ENCODE measurements at places on chromosomes 12 and 14.

DNA sequence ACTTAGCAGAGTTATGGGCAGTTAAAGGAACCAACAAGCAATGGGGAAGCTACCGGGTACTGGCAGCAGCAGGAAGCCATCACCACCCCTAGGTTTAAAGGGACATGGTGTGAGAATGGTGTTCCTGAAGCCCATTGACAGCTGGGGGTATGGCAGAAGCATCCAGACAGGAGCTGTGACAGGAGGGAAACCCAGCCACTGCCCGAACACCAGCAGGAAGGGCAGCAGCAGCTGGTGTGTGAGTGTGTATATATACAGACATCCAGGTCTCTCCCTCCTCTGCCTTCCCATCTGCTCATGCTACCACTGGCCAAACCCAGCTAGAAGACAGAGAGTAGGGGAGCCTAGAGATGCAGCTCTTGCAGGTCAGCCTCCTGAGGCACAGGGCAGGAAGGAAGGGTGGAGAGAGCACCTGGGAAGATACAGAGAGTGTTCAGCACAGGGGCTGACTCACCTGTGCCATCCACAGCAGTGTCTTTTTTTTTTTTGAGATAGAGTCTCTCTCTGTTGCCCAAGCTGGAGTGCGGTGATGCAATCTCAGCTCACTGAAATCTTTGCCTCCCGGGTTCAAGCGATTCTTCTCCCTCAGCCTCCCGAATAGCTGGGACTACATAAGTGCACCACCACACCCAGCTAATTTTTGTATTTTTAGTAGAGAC, 9.2 kb upstream of the ADCK1 start:
- no peak for DNase-seq

DNA sequence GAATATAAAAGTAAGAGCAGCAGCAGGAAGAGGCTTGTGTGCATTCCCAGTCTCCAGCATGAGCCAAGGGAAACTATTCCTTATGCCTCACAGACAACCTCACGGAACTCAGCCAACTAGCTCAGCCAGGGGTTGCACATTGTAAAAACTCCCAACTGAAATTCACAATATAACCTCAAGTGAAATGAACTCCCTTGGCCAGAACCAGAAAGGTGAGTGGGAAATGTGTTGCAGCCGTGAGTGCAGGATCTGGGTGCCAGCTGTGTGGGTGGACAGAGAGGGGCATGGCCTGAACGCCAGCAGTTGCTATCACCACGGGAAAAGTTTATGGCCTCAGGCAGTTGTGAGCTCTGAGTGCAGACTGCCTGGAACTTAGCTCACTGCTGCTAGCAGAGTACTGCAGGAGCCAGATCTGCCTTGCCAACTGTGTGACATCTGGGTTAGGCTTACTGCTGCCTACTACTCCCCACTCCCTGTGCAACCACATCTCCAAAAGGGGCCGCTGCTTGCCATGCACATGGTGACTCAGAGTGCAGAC, 2.3 kb upstream of the CLEC1A start:
- DNase-seq: no peak

- DNase-seq: no peak
Measured at GRCh38 chr14:73428353-73428824, 30.0 kb downstream of the NUMB start.

- DNase-seq: no peak
Measured at GRCh38 chr14:54343272-54344121, 53.3 kb upstream of the CDKN3 start.

Measured in GM20000 (cell line).